ENCODE measurements at places on chromosomes 6 and 20.

- no peak for DNase-seq
Observed at GRCh38 chr6:46315589-46315988, 144.8 kb upstream of the ENPP5 start.

- no peak for DNase-seq
Observed at GRCh38 chr20:17304774-17305173, 77.9 kb downstream of the PCSK2 start.

GRCh38 chr6:142816031-142816430 is 128.9 kb downstream of the HIVEP2 start:
- no peak for DNase-seq

DNA sequence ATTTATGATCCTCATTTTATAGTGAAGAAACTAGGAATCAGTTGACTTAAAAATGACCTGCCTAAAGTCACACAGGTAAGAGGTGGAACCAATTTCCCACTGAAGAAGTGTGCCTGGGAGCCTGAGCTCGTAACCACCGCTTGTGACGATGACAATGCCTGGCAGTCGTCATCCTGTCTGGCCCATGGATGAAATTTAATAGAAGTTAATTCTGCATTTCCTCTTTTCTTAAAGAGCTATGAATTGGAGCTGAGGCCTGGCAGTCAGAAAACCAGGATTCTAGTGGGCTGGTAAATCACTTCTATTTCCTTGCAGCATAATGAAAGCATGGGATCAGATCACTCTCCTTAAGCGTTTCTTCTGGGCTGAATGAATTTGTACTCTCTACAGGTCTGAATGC is 200.0 kb upstream of the SGK1 start:
- DNase-seq: no peak

DNA sequence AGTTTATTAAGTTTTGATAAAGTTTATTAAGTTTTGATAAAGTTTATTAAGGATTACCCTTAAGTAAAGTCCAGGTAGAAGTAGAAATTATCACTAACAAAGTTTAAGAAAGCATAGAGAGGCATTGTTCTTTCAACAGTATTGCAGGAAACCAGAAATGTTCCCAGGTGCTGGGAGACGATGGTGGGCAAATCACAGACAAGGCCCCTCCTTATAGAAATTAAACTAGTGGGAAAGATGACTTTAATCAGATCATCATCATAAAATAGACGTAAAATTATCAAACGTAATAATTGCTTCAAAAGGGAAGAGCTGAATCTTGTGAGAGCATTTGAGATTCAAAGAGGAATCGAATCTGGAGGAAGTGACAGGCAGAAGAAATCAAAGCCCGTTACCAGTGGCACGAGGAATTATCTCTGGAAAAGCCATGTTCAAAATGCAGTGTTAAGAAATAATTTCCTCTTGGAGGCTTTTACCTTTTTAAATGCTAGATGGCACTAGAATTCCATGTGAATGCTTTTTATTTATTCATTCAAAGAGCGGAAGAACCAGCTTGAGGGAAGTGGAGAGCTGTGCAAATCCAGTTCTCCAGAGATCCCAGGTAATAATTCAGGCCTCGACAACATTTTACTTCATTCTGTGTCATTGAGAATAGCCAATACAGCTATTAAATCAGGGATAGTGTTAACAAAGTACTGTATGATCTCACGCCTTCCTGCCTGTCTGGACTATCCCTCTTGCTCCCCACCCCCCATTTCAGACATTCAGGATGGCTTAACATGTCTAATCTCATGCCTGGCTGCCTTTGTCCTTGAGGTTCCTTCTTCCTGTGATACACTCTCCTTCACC is 1.0 kb upstream of the APMAP start:
- DNase-seq: no peak

GRCh38 chr20:1883986-1884385 is 11.2 kb upstream of the SIRPA start:
- DNase-seq: no peak

DNA sequence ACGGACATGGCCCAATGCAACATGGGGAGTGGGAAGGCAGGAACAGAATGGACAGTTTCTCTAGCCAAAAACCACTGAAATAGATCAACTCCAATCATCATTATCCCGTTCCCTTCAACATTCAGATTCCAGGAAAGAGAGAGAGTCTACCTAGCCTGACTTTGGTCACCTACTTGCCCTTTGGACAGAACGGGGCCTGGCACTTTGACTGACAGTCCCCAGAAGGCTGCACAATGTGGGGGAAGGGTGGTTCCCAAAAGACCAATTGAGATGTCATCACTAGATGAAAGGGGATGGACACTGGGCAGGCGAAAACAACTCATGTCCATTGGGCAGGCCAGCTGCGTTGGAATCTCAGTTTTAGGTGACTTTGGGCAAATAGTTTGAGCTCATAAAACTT is 15.0 kb upstream of the KIF16B start:
- DNase-seq: no peak

- DNase-seq: no peak
Observed at GRCh38 chr6:116266803-116267202, 12.9 kb downstream of the TSPYL1 start.

- DNase-seq: no peak
Observed at GRCh38 chr6:64896939-64897338, 810.1 kb downstream of the EYS start.

DNA sequence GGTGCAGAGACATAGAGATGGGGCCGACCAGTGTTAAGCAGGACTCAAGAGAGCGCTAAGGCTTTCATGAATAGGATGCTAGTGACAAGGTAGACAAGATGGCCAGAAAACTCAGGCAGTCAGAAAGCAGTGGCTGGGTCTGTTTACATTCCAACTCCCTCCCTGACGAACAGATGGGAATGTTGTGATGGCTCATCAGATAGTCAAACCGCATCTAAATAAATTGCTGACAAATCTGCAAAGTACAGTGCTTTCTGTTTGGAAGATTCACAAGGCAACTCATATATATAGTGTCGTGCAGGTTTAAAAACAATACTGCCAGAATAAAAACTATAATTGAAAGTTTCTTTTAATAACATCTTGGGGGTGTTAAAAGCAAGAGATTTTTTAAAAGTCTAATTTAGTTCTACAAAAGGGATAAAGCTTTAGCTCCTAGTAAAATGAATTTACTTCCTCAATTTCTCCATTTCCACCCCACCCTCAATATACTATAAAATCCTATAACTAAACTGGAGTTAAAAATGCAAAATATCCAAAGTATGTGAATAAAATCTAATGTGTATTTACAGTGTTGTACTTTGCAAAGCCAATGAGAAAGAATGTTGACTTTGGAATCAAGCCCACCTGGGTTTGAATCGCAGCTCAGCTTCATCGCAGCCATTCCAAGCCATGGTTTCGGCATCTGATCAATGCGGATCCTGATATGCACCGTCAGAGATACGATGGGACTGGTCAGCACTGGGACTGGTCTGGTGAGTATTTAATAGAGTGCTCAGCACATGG is 247.3 kb upstream of the PDE10A start:
- DNase-seq: no peak

GRCh38 chr6:3359973-3360726 is 96.7 kb downstream of the SLC22A23 start:
- DNase-seq: no peak

GRCh38 chr20:16378712-16379370 is 194.4 kb downstream of the KIF16B start:
- DNase-seq: no peak

DNA sequence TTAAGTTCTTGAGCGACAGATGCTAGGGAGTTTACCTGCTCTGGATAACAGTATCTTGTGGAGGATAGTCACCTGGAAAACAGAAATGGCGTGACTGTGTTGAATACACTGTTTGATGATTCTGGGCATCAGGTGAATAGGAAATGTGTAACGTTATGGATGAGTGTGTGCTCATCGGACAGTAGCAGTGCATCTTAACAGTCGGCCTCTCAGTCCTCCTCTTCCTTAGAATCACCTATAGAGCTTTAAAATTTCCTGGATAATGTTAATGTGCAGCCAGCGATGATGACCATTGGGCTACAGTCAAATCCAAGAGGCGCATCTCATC is 217.7 kb downstream of the OR2B2 start:
- DNase-seq: no peak

DNA sequence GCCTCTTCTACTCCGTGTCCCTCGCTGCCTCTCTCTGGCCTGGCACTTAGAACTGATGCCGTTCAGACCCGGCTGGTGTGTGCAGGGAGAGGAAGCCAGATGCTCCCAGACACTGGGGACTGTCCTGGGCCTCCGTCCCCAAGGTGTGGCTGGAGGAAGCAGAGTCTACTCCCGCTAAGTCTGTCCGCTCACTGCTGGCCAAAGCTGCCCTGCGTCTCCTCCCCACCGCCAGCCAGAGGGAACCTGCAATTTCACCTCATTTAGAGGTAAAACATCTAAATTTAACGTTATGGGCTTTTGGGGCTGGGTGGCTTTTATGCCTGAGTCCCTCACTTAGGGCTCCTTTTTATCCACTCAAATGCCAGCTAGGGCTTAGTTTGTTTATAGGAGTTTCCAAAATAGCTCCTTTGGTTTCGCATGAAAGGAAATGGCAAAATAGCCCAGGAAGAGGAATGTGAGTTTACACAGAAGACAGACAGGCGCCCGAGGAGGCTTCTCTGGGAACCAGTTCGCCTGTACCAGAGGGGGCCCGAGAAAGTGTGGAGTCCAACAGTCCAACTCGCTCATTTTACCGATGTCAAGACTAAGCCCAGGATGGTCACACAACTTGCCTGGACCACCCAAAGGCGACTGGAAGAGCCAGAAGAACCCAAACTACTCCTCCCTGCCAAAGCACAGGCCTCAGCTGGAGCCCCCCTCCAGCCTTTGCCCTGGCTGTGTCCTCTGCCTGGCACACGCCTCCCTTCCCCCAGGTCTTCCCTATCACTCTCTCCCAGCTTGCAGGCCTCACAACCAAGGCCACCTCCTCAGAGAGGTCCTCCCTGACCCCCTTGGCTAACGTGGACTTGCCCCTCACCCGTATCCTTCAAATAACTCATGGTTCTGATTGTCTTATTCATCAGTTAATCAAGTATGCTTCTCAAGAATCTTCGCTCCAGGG is 54.5 kb downstream of the RIPOR3 start:
- DNase-seq: no peak

DNA sequence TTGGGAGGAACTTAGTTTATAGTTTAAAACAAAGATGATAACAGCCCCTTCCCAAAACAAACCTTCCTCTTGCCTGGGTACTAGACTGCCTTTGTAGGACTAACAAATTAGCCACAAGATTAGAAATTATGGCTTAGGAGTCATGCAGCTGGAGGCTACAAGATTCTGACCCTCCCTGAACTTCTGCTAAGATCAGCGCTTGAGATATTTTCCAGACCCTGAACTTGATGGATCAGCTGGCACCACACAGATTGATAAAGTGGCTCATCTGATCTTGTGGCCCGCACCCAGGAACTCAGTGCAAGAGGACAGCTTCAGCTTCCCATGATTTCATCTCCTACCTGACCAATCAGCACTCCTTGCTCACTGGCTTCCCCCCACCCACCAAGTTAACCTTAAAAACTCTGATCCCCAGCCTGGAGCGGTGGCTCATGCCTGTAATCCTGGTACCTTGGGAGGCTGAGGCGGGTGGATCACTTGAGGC is 5.9 kb upstream of the SERINC3 start:
- no peak for DNase-seq

DNA sequence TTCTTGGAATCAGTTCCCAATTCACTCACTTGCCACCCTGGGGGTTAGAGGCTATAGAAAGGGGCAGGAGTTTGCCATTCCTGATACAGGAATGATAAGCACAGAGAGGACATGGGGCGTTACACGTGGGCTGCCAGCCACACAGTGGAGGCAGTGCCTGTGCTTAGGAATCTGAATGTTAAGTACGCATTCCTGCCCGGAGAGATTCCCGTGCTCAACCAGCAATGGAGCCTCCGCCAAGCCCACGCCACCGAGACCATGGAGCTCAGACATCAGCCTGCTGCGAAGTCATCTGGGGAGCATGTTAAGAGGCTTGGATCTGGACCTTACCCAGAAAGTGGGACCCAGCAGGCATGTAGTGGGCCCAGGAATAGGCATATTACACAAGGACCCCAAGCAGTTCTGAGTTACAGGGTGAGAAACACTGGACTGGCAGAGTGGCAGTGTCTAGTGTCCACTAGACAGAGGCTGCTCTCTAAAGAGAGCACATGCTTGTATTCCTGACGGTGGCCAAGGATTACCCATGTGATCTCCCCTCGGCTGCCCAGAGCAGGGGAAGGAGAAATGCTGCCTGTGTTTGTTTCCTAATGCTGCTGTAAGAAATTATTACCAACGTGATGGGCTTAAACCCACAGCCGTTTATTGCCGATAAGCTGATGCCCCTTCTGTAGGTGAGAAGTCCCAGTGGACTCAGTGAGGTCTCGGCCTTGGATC is 138.2 kb downstream of the BMP7 start:
- no peak for DNase-seq

- DNase-seq: no peak
Observed at GRCh38 chr6:21265730-21266044, 327.9 kb upstream of the SOX4 start.

GRCh38 chr6:17881085-17881858 is 106.2 kb downstream of the KIF13A start:
- no peak for DNase-seq

GRCh38 chr6:136525586-136526195 is 24.5 kb downstream of the MAP7 start:
- DNase-seq: no peak

- DNase-seq: no peak
Observed at GRCh38 chr6:158164579-158165170, 3.4 kb downstream of the SERAC1 start.

GRCh38 chr6:72642435-72642834 is 20.6 kb downstream of the KCNQ5 start:
- no peak for DNase-seq

- DNase-seq: peak; percentile 57
Observed at GRCh38 chr6:133983099-133983939, 30.3 kb downstream of the TBPL1 start.

- no peak for DNase-seq
Observed at GRCh38 chr6:15443119-15443830, 197.4 kb downstream of the JARID2 start.

- DNase-seq: no peak
Observed at GRCh38 chr6:75428204-75428603, 65.4 kb downstream of the FILIP1 start.

DNA sequence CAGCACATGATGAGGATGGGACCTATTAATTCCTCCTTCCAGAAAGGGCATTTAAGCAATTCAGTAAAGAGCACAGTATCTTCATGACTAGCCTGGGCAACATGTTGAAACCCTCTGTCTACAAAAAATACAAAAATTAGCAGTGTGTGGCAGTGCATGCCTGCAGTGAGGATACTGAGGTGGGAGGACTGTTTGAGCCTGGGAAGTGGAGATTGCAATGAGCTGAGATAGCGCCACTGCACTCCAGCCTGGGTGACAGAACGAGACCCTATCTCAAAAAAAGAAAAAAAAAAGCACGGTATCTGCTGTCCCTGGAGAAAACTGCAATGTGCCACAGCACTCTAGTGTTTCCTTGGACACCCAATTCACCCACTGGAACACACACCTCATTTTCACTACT is 18.4 kb downstream of the SAMD3 start:
- no peak for DNase-seq

DNA sequence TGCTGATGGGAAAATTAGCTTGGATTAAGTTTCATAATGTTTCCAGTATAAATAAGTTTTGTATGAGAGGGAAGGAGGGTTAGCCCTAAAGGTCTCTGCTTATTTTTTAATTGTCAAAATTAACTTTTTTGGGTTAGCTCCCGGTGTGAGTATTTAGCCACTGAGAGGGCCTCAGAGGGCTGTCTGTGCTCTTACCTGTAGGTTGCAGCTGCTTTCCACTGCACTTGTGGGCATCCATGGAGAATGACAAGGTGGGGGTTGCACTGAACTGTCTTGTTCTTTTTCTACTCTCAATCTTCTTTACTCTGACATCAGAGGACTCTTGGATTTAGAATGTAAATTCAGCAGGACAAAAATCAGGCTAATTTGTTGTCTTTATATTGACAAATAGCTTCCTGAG is 81.4 kb downstream of the CD164 start:
- DNase-seq: no peak

Data from CD4-positive, alpha-beta T cell treated with Interleukin-6 at 100 ng/mL for 8 hours (primary cell).